CD4-positive, alpha-beta T cell (primary cell): ENCODE measurements at places on chromosomes 3 and 15.

DNA sequence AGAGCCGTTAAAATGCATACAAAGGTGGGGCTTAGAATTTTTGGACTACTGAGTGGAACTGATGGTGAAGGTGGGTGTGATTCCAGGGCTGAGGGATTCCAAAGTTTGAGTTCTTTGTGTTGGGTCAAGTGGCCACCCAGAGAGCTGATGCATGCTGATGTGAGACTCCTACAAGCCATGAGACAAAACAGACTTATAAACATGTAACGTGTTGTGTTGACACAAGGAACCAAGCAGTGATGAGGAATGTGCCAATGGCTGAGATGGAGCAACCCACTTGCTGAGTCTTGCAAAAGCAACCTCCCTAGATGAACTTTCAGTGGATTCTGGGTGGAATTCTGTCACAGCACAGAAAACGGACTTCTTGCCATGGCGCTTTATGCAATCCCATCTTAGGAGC is 289.0 kb downstream of the TLE3 start:
- DNase-seq, result no peak

- DNase-seq, result no peak
Measured at GRCh38 chr15:32709295-32710033, 8.3 kb upstream of the GREM1 start.

DNA sequence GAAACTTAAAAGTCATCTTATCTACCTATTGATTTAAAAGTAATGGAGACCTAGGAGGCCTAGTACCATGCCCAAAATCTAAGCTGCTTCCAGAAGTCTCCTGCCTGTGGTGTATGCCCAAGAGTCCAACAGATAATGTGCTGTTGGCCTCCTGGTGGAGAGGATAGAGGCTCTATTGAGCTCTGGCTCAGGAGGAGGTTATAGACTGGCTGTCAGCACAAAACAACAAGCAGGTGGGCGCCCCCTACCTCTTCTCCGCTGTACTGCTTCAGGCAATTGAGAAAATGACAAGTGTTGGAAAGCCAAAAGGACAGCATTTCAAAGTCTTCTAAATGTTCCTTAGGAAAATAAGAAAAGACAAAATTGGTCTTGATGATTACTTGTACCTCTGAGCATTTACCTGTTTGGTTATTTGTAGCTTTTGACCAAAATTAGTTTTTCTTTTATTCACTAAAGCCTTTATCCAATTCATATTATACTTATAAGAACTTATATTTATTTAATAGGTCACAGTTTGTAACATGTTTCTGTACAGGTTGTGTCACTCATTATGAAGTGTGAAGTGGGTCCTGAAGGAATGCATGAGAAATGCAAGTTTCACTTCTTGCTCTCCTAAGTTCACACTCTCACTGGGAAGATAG is 17.2 kb upstream of the GNB5 start:
- DNase-seq, result peak; percentile 67

DNA sequence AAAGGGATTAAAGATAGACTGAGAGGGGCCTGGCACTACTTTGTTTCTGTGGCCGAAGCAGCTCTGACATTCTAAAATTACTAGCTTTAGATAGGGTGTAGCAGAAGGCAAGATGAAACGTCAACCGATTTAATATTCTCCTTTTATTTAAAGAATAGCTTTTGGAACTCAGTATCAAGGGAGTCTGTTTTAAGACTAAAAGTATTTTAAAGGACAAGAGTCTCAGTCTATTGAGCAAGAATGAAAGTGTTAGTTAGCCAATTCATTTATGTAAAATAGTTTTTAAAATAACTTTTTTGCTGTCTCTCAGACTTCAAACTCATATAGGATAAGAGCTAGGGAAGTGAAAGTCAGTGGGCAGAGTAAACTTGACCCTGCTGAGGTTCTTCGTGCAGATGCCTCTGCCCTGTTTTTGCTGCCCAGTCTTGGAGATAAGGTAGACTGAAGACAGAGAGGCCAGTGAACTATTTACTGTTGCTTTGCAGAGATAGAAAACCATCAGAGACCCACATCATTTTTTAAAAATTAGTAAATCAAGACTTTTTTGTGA is 1090.9 kb downstream of the ROBO2 start:
- DNase-seq, result no peak

DNA sequence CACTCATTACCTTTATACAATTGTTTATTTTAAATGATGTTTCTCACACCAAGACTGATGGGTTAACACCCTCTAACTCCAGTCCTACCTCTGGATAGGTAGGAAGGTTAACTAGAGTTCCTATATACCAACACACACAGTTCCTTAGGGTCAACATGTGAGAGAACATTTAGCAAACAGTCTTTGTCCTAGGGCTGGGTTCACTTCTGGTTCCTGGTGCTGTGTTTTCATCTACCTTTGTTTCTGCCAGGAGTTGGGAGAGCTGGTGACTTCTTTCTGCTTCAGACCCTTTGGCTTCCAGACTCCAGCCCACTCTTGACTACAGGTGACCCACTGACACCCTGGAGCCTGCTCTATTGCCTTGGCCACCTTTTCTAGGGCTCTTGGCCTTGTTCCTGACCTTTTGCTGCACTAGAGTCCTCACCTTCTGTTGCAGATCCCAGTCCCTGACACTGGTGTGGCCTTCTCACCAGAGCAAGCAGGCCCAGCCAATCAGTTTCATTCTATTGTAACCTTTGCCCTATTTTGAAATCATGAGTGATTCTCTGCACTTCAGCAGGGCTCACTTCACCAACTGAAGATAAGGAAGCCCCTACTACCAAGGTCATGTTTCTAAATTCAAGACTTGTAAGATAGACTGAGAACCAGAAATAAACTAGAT is 50.0 kb upstream of the SECISBP2L start:
- no peak for DNase-seq

DNA sequence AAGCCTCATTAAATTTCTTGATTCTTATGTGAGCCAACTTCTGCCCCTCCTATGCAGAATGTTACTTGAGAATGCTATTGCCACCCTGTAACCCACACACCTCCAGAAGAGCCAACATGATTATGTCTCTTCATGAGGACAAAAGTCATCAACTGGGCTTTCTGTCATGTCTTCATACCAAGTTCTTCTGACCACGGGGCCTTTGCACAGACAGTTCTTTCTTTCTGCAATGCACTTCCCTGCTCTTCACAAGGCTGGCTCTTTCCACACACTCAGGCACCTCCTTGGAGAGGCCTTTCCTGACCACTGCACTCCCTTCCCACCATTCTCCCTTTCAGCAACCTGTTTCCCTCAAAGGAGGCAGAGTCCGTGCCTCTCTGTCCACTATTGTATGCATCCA is 107.9 kb upstream of the NR2E3 start:
- no peak for DNase-seq

GRCh38 chr3:141241616-141242376 is 10.2 kb downstream of the PXYLP1 start:
- DNase-seq, result no peak
